ENCODE measurements at places on chromosomes 13 and 19.
A peak's percentile ranks its signal among the peaks of the same experiment; 100 is the strongest.

DNA sequence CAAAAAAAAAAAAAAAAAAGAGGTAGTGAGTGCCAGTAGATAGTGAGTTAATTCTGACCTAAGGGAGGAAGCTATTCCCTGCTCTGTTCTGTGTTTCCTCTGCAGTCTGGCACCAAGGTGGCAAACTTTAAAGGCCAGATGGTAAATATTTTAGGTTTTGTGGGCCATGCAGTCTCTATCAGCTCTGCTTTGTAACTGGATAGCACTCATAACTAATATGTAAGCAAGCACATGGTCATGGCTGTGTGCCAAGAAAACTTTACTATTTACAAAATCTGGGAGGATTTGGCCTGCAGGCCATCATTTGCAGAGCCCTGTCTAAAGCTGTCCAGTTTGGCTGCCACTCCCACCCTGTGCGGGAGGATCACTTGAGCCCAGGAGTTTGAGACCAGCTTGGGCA, 4.3 kb downstream of the PIN1 start:
- DNase-seq: no peak

DNA sequence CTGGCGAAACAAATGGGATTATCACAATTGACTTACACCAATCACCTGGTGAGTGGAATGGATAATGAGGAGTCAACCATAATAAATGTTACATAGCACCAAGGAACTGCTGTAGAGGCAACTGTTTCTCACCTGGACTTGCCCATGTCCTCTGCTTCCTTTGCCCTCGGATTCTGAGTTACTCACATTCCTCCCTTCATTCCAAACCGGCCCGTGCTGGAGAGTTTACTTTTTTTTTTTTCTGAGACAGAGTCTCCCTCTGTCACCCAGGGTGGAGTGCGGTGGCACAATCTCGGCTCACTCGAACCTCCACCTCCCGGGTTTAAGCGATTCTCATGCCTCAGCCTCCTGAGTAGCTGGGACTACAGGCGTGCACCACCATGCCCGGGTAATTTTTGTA, 41.5 kb upstream of the TSC22D1 start:
- DNase-seq: no peak

DNA sequence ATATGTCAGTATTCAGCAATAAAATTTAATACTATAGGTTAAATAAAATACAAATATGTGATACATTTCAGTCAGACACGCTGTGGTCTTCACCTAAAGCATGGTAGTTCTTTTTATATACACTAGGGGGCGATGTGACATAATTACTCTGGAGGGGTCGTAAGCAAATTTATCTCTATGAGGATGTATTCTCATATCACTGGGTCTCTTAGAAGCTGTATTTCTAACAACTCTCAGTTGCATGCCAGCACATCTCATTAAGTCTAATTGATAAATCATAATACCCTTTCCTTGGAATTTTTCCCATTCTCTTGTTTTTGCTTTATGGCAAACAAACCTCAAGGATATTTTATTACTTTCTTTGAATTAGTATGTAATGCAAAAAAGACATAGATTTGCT, 3.9 kb upstream of the PCDH17 start:
- peak; percentile 47 for DNase-seq

- DNase-seq: no peak
Measured at GRCh38 chr13:83941701-83942335, 59.5 kb upstream of the SLITRK1 start.

GRCh38 chr13:102561933-102562332, 34.9 kb upstream of the TPP2 start:
- DNase-seq: no peak

DNA sequence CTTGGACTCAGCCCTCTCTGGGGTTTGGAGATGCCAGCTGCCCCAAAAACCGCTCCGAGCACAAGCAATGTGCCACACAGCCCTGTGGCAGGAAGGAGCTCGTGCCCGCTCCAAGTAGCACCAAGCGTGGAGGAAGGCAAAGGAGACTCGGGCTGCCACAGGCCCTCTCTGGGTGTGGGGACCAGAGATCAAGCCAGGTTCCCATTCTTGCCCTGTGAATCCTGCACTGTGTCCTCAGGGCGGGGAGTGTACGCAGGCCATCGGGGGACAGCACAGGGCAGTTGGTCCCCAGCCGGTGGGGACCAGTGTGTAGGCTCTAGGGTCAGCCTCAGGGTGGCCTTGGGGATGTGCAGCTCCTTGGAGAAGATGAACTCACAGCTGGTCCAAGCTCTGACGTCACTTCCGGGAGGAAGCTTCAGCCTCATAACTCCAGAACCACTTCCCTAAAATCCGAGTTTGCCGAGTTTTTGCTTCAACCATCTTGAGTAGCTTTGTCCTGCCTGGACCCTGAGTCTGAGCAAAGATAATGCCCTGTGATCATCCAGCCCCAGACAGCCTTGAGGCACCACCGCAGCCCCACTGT, 9.3 kb upstream of the CPAMD8 start:
- DNase-seq: no peak

DNA sequence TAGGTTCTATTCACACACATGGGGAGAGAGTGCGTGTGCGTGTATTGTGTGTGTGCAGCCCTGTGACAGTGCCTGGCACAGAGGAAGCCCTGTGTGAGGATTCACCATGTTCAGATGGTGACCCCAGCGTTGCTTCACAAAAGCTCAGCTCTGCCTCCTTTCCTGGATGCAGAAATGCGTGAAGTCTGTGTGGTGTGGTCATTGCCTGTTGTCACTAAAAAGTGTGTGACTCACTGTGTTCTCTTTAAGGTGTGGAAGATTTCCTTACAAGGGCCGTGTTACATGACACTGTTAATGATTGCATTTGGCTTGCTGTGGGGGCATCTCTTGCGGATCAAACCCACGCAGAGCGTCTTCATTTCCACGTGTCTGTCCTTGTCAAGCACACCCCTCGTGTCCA, 19.5 kb upstream of the DCUN1D2 start:
- no peak for DNase-seq

GRCh38 chr13:50664951-50665350, 178.5 kb downstream of the DLEU7 start:
- DNase-seq: no peak

DNA sequence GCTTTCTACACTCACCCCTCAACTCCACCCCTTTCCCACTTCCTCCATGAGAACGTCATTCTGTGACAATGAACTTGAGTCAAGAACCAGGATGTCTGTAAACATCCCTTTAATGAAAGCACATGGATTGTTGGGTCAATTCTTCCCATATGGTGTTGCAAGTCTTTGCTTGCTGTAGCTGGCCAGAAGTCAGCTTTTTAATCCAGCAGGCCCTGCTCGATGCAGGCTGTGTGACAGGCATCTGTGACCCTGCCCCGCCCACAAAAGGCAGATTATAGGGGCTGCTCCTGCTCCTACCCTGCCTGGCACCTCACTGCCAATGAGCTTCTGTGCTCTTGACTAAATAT, 78.0 kb downstream of the STARD13 start:
- DNase-seq: no peak

DNA sequence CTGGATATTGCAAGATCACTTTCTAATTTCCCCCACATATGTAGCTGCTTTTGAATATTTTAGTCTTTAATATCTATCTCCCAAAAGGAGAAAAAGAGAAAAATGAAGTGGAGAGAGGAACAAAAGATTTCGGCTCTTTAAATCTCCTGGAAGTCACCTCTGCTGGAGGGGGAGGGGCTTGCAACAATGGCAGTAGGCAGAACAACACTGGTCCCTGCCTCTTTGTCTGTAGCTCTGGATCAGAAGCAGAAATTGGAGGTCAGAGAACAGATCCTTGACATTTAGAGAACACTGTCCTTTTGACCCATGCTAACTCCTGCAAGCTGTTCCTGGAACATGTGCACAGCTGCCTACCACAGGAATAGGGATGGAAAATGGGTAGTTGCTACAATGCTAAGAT, 86.7 kb upstream of the GPR12 start:
- DNase-seq: no peak
